Stimulated activated CD8-positive, alpha-beta memory T cell treated with anti-CD3 and anti-CD28 coated beads, Interleukin-2, amount 100 ng/mL, for 48 hours (primary cell): ENCODE measurements at places on chromosomes 12 and 14.

GRCh38 chr12:51601241-51601640 lies 10.2 kb downstream of the SCN8A start:
- DNase-seq, result no peak

GRCh38 chr14:35932136-35932535 lies 106.0 kb downstream of the BRMS1L start:
- no peak for DNase-seq

GRCh38 chr12:15631007-15631715 lies 158.0 kb downstream of the EPS8 start:
- DNase-seq, result no peak

DNA sequence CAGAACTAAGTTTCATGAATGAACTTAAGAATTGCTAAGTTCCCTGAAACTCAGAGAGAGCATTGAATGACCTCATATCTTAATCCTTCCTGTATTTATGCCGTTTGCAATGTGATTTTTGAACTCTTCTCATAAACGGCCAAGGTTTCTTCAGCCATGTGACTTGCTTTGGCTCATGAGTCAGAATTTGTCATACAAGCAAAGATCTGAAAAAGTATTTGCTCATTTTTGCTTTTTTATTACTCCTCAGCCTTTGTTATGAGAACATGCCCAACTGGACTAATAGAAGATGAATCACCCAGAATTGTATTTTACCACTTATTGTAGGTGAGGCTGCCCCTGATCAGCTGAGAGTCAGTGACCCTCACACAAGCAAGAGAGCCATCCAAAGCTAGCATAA lies 693.8 kb downstream of the BCL11B start:
- no peak for DNase-seq

GRCh38 chr14:73909681-73910080 lies 23.0 kb downstream of the ZNF410 start:
- DNase-seq, result no peak

DNA sequence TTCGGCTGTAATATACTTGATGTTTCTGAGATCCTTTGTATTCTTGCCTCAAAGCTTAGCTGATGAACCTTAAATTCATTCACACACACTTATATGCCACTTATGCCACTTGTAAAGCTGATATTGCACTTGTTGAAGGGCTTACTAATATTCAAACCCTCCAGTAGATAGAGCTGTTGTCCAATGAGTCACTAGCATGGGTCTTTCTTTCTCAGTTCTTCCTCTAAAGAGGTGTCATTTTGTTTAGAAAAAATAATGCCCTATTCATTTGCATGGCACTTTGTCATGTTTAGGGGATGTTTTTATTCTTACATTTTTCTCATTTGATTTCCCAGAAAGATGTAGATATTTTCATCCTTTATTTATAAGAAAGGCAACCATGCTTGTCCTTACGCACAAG lies 56.4 kb downstream of the MON2 start:
- DNase-seq, result no peak

- DNase-seq, result no peak
Observed at GRCh38 chr12:3319723-3320492, 171.1 kb upstream of the PRMT8 start.

GRCh38 chr14:49581209-49582112 lies 4.7 kb downstream of the RPS29 start:
- no peak for DNase-seq

GRCh38 chr14:61225344-61225743 lies 55.8 kb downstream of the TMEM30B start:
- DNase-seq, result no peak

GRCh38 chr12:121765573-121765972 lies 27.9 kb downstream of the RHOF start:
- no peak for DNase-seq

DNA sequence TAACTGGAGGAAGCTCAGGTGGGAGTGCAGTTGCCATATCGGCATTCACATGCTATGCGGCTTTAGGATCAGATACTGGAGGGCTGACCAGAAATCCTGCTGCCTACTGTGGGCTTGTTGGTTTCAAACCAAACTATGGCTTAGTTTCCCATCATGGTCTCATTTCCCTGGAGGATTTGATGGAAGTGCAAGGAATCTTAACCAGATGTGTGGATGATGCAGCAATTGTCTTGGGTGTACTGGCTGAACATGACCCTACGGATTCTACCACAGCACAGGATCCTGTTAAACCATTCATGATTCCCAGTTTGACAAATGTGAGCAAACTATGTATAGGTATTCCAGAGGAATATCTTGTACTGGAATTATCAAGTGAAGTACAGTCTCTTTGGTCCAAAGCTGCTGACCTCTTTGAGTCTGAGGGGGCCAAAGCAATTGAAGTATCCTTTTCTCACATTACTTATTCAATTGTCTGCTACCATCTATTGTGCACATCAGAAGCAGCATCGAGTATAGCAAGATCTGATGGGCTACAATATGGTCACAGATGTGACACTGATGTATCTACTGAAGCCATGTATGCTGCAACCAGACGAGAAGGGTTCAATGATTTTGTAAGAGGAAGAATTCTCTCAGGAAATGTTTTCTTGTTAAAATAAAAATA lies 42.9 kb downstream of the RALGAPA1 start:
- no peak for DNase-seq

DNA sequence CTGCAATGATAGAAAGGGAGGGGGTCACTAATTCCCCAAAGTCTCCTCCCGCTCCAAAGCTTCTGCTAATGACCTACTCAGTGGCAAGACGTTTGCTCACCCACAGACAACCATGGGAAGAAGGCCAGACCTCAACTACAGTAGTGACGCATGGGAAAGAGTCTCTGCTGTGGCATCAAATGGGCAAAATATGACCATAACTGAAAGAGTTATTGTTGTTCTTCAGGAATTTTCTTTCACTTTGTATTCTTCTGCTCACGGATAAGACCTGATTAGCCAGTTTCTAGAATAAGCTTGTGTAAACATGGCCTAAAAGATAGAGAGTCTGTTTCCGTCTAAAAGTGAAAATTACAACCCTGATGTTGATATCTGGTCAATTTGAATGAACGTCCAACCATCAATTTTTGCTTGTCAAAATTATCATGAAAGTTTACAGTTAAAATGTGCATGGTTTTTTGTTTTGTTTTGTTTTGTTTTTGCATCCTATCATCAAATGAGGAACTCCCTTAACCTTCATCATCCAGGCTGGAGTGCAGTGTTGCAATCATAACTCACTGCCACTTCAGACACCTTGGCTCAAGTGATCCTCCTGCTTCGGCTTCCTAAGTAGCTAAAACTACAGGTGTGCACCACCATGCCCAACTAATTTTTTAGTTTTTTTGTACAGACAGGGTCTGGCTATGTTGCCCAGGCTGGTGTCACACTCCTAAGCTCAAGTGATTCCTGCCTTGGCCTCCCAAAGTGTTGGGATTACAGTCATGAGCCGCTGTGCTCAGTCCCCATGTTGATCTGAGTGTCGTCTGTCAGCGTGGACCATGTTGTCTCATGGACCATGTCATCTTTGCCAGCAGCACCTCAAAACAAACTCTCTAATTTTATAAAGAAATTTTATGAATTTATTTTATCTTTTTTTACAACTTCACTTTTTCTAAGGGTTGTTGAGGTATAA lies 7.0 kb downstream of the KRT6B start:
- no peak for DNase-seq

DNA sequence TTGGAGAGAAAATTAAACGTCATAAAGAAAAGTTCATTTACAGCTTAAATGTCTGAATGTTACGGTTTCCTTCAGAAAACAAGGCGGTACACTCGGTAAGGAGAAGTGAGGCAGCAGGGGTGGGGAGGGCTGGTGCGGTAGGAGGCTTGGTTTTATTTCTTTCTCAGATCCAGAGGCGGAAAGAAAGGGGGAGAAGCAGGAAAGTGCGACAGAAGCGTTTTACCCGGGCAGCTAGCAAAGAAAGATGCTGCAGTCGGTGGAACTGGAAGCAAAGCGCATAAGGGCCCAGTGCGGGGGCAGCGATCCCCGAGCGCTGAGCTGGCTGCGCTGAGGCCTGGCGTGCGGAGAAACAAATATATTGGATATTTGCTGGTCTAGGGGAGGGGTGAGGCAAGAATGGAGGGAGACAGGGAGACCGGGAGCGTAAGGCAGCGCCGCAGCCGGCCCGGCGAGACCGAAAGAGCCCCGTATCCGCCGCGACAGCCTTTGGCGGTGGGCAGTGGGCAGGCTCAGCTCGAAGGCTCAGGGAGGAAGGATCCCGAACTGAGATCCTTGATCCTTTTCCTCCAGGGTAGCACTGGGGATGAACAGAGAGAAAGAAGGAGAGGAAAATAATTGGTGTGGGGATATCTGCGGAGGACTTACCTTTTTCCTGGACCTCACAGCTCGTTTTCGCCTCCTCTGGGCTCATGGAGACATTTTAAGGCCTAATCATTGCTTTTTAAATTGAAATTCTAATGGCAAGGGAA lies 6.4 kb upstream of the HOXC11 start:
- no peak for DNase-seq

DNA sequence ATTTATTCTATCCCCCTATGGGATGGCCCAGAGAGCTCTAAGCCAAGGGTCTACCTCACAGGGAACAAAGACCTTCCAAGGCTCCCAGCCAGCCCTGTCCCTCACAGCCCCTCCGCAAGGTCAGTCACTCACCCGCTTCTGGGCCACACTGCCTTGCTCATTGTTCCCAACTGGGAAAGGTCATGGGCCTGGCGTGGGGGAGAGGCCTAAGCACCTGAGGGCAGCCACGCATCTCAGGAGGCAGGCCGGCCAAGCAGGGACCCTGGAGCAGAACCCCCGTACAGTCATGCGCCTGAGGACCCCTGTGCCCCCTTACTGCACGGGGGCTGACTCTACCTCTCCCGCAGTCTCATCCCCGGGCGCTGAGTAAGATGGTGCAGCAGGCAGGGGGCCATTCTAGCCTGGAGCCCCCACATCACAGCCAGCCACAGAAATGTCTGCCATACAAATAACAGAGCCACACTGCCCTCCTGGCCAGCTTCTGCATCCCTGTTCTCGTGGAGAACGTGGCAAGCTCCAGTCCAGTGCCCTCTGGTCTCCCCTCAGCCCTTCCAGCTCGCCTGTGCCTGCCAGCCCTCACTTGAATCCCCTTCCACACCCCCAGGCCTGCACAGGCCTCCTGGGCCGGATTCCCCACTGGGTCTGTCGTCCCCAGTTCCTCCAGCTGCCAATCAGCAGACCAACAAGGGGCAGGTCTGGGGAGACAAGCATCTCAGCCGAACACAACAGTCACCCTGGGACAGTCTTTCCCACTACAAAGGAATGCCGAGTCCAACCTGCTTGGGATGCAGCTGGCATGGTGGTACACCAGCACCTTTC lies 16.3 kb downstream of the CCDC85C start:
- DNase-seq, result no peak

- no peak for DNase-seq
Observed at GRCh38 chr12:110316861-110317260, 35.8 kb downstream of the ATP2A2 start.

DNA sequence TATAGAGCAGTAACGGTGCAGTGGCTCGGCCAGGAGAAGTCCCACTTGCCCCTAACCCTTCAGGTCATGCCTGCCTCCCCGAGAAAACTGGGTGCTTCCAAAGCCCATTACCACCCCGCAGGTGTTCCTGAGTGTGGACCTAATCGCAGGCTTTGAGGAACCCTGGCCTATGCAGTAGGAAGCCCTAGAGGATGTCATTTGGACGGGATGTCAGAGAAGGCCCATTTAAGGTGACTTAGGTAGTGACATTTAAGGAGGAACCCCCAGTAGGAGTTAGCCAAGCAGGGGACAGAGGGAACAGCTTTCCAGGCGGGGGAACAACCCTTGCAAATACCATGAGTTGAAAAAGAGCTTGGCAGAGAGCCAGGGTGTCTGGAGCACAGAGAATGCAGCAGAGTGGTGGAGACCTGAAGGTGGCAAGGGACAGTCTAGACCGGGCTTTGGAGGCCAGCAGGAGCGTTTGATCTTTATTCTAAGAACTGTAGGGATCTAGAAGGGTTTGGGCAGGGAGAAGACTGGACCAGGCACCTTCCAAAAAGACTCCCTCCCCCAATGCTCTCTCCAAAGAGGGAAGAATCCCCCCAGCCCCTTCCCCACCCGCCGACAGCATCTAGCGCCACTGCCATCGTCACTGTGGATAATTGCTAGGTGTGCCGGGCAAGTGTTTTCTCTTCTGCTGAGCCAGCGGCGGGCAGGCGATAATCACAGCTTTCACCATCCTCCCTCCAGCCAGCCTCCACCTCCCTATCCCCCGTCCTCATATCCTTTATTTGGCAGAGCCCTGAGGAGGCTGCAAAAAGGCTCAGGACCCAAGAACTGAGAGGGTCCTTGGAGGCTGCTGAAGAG lies 33.3 kb upstream of the BEGAIN start:
- DNase-seq, result no peak

- no peak for DNase-seq
Observed at GRCh38 chr12:115440438-115440837, 756.5 kb upstream of the TBX3 start.
